ENCODE measurements at places on chromosomes 6 and 20. TPM values are rescaled to one million over a fixed set of nuclear protein-coding genes. Genes with fewer than 3 reads are reported as not detected.

RNF39 gene
- total RNA-seq = not detected

VWA7 gene
- 9.5 TPM for total RNA-seq

SFTA2 gene
- total RNA-seq = not detected

OR2W1 gene
- not detected for total RNA-seq

DSE gene
- total RNA-seq = 10.2 TPM

POLH gene
- total RNA-seq = 6.9 TPM

SMPD2 gene
- 4.1 TPM for total RNA-seq

TTLL9 gene
- not detected for total RNA-seq

GRCh38 chr6:139765825-139766285 is 391.4 kb upstream of the CITED2 start:
- no peak for DNase-seq

DNA sequence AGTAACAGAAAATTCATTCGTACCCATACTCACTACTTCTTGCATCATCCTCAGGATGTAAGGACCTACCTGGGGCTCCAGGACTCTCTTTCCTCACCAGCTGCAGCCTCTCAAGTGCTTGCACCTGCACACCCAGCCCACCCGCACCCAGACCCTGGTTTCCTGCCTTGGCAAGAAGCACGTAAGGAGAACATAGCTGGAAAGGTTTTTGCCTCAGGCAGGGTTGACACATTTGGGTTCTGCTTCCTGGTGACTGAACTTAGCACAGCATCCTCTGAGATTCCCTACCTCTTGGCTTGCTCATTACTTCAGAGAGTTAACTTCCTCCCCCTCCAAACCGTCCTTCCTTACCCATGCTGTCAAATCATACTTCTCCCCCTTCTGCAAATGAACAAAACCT is 556.9 kb downstream of the CD83 start:
- no peak for DNase-seq

- DNase-seq = peak; percentile 83
Observed at GRCh38 chr20:64051561-64052325, 2.3 kb upstream of the SOX18 start.

DNA sequence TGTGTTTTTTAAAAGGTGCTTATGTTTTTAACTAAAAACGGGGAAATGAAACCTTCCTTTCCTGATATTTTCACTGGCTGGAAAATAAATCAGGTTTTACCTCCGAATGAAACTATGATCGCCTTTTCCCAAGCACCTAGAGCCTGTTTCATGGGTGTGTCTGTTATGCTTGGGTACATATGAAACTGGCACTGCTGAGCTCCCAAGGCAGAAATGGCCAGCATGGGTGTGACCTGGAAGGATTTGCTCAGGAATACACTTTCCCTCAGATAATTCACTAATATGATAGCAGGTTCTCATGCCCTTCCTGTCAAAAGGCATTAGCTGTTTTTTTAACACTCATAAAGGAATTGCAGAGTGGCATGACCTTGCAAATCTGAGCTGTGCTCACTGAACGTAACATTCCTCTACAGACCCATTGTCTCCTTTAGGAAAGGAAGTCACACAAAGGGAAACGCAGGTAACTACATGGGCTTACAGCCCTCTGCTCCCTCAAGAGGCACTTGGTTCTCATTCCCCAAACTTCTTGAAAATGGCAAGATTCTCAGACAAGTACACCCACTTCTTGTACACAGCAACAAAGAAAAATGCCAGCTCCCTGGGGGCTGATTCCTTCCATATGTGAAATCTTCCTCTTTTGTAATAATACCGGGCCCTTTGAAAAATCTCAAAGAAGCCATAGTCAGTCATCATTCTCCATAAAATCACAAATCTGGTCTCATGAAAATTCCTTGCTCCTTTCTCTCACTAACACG is 72.7 kb downstream of the METTL24 start:
- no peak for DNase-seq

DNA sequence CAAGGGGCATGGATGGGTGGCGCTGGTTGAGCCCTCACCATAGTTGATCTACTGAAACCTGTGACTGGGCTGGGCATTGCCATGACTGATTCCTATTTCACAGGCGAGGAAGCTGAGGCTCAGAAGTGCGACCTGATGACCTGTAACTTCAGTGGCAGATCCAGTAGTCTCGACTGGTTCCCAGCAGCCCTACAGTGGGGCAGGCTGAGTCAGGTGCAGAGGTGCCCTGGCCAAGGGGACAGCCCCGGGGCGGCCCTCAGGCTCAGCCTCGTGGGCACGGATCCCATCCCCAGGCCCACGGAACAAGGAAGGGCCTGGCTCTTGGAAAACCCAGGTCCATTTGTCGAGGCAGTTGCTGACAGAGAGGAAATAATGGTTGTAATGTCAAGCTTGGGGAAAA is 283.0 kb downstream of the CDH4 start:
- DNase-seq = no peak

DNA sequence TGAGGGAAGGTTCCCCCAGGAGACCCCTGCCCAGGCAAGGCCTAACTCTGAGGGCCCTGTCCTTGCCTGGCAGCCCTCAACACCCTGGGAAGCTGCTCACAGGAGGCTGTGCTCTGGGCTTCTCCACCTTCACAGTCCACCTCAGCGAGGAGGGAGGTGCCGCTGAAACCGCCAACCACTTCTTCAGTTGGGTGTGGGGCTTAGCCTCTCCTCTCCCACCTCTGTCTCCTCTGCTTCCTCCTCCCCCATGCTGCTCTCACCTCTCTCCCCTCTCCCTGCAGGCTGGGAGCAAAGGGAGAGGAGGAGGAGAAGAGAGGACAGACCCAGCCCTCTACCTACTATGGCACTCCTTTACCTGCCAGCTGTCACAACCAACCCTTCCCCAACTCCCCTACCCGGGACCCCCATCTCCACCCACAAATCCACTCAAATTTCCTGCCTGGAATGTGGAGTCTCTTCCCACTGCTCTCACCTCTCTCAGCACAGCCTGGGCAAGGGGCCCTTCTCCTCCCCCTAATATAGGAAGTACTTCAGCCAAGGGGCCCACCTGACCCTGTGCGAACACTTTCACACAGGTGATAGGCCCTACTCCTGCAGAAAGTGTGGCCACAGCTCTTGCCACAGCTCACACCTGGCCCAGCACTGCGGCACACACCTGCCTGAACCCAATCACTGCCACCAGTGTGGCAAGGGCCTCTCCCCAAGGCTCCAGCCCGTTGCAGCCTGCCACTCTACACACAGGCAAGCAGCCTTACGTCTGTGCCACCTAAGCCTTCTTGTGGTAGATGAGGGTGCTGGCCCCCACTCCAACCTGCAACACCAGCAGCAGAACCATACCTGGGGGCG is 7.2 kb downstream of the RING1 start:
- DNase-seq = no peak

DNA sequence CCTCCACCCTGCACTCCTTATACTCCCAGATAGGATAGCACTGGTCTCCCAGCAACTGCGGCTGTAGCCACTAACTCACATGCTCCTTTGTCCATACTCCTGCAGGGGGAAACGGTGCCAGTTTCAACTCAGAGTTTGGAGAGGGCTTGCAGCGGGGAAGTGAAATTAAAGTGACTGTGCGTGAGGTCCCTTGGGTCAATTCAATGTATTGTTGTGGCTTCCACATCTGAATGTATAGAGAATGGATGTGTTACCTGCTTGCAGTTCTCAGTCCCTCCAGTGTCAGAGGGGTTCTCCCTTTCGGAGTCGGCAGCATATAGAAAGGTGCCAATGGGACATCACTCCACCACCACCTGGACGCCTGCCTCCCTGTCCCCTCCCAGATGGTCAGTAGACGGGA is 93.6 kb upstream of the CNKSR3 start:
- DNase-seq = no peak

GRCh38 chr6:119395192-119395591 is 45.6 kb upstream of the MAN1A1 start:
- DNase-seq = no peak

GRCh38 chr6:38239719-38240451 is 399.8 kb downstream of the BTBD9 start:
- DNase-seq = no peak

DNA sequence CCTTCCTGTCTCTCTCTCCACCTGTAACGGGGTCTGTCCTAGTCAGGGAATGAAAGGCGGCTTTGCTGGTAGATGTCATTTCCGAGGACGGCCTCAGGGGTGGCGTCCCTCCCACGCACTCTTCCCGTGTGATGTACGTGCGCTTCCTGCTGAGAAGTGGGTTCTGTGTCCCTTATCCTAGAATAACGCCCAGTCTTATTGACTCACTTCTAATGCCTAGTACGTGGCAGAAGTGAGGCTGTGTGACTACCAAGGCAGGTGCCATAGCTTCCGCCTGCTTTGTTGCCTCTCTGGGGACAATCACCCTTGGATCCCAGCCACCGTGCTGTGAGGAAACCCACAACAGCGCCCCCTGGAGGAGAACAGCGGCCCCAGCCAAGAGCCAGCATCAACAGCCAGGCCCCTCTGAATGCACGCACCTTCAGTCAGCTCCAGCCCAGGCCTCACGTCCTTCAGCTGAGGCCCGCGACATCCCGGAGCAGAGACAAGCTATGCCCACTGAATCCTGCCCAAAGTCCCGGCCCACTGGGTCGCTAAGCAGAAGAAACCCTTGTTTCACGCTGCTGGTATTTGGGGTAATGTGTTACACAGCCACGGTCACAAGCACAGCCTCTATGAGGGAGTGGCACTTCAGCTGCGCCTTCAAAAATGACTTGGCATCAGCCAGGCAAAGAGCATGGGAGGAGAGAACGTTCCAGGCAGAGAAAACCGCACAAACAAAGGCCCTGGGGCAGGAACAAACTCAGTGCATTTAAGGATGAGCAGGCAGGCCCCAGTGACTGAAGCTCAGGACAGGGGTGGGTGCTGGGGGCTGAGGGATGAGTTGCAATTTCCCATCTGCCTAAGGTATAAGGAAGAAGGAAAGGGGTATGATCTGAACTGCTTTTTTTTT is 224.2 kb downstream of the NFATC2 start:
- peak; percentile 54 for DNase-seq

DNA sequence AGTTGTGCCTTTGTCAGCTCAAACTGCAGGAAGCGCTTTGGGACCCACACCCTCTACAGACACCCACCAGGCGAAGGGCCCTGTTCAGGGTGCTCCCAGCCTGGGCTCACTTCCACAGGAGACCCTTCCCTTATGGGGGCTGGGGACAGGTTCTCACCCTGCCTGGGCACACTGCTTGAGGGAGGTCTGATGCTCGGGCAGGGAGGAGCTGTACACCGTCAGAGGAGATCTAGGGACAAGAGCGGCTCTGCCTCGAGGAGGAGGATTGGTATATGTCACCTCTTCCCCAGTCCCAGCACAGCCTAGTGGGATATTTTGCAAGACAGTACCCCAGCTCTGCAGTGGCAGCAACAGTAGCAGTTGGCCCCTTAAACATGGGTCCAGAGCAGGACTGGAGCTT is 26.9 kb downstream of the GJA10 start:
- DNase-seq = no peak

- DNase-seq = no peak
Observed at GRCh38 chr20:56424931-56425330, 12.9 kb downstream of the CASS4 start.

DNA sequence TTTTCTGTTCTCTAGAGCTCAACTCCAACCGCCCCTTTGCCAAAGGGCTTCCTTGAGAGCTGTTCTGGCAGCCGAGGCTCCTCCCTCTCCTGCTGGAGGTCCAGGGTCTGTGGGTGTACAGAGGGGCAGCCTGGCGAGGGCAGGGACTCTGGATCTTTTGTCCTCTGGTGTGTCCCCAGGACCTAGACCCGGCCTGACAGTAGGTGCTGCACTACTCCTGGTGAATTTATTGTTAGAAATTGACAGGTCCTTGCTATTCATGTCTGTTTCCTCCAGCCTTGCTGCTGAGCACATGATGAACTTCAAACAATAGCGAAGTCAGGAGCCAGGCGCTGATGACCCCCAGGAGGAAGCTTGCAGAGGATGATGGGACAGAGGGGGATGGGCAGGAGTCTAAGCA is 234.7 kb upstream of the SULF2 start:
- no peak for DNase-seq

DNA sequence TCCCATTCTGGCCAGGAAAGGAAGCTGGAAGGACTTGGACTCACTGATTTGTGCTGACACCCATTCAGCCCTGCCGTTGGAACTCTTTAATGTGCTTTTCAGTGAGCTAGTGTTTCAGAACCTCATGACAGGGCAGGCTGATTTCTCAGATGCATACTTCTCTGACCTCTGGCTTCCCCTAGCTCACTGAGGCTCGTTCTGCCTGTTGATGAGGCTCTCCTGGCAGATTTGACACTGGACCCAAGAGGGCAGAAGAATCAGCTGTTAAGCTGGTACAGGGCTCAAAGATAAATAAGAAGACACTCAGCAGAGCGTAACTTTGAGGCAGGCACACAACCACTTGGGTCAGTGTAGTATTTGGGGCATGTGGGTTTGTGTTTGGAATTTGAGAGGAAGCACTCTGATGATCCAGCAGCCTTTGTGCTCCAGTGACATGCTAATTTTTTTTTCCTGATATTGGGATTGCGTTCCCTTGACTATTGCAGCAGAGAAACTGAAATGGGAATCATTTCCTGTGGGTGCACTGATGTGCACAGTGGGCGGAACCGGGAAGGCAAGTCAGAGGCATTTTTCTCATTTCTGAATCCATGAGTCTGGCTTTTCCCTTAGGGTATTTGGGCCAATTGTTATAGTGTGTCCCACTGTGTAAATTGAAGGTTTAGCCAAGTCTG is 80.2 kb downstream of the CARMIL1 start:
- DNase-seq = no peak

DNA sequence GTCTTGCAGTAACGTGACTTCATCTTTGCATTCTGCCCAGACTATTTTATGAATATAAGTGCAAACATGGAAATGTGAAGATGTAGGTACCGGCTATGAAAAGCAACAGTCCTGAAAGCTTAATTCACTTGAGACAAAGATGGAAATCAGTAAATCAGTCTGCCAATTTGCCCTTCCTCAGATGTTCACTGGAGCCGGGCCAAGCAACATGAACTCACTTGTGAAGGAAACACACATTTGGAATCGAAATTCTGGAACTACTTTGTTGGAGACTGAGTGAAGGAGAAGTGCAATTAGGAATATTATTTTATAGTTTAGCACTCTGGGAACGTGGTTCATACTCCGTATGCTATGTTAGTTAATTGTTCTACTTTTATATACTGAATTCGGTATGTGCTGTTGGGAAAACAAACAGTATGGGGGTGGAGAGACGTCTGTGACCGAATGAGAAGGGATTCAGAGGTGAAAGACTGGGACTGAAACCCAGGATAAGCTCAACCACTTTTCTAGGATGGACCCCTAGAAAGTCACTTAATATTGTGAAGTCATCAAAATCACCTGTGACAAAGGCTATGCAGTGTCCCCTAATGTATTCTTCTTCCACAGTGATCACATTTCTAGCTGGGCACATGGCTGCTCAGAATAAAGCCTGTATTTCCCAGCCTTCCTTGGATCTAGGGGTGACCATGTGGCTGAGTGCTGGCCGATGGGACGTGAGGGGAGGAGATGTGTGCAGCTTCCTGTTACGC is 95.5 kb downstream of the PREX1 start:
- DNase-seq = no peak

DNA sequence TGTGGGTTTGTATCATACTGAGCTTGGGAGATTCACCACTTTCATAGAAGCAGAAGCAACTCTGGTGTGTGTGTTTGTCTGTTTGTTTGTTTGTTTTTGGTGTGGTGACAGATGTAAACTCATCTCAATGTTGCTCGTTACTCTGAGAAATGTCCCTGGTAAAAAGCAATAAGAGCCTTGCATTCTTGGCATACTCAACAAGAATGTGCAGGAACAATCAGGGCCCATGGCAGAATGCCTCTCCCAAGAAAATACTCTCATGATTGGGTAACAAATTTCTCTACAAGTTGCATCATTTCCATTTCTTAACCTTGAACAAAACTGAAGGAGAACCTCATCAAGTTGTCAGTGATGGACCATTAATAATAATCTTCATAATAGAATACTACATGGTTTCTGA is 43.0 kb upstream of the PKHD1 start:
- no peak for DNase-seq

Data from Right ventricle myocardium superior (tissue), 1 donor.